Upper lobe of left lung (tissue), 6 donors: ENCODE measurements at places on chromosomes 4 and X. TPM values are rescaled to one million over a fixed set of nuclear protein-coding genes. Genes with fewer than 3 reads are reported as not detected.

TNMD gene
- not detected for total RNA-seq

P2RY4 gene
- 1.1 TPM for total RNA-seq

DNA sequence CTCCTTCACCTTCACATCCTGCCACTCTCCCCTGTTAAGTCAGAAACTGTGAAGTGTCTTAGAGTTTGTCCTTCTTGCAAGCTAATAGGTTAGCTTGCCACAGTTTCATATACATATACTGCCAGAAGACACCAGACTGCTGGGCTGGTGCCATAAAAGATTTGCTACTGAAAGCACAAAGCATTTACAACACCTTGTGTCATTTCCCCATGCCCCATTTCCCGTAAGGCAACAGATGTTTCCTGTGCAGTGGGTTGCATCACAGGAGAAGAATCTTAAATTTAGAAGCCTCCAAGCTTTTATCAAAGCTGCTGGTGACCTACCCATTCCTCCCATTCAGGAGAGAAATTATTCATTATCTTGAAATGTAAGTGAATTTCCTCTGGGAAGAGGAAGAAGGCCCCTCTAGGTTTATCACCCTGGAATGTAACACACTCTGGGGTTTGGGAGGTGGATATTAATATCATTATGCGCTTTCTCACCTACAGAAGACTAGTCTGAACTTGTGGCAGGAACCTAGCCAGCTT lies 34.5 kb upstream of the RAB33B start:
- peak; percentile 64 for DNase-seq

- no peak for DNase-seq
These were observed 614.4 kb downstream of the RPA4 start for GRCh38 chrX:97498093-97498492.

- DNase-seq = no peak
These were observed 254.4 kb upstream of the BOD1L1 start for GRCh38 chr4:13881892-13882291.
